ENCODE measurements at places on chromosomes 11 and 22.

DNA sequence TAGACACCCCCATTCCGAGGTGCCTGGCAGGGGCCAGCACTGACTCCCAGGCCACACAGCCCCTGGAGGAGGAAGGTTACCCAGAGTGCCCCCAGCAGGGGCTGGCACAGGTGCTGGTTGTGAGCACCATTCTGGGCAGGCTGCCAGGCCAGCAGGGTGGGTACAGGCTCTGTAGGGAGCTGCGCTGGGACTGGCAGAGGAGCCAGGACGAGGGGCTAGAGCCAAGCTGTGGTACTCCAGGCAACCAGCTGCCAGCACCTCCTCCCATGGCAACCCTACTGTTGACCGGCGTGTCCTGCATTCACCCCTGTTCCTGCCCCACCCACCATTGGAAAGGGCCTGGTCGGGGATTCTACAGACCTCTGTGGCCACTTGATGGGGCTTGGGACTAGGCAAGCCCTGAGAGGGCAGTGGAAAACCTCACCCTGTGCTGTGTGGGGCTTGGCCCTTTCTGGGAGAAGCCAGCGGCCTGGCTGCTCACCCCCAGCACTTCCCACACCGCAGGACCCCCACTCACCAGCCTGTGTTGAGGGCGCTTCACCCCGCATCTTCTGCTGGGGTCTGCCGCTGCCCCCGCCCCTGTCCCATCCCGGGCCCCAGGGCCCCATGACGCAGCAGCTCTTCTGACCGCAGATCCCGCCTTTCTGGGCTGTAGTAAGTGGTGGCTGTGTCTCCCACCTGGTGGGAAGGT is 1.9 kb downstream of the CLDN5 start:
- no peak for DNase-seq

- DNase-seq: no peak
These were observed 241.9 kb upstream of the CTSC start for GRCh38 chr11:88579466-88579865.

GRCh38 chr22:48692734-48693376 is 1134.8 kb downstream of the BRD1 start:
- DNase-seq: no peak

DNA sequence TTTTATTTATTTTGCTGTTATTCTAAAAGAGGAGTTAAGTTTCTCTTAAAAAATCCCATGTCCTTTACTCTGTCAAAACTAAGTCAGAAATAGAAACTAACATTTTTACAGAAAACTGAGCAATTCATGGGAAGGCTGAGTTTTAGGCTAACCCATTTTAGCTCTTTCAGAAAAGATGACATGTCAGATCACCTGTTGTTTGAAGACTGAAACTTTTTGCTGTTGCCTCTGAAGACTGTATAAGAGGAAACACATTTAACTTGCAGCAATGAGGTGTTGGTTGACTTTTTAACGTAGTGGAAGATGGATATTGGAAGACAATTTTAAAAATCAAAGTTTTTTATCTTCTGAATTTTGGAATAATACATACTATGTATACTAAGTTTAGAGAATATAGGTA is 115.4 kb downstream of the METTL15 start:
- DNase-seq: no peak

- no peak for DNase-seq
These were observed 74.7 kb upstream of the PHF21B start for GRCh38 chr22:45084400-45084920.

DNA sequence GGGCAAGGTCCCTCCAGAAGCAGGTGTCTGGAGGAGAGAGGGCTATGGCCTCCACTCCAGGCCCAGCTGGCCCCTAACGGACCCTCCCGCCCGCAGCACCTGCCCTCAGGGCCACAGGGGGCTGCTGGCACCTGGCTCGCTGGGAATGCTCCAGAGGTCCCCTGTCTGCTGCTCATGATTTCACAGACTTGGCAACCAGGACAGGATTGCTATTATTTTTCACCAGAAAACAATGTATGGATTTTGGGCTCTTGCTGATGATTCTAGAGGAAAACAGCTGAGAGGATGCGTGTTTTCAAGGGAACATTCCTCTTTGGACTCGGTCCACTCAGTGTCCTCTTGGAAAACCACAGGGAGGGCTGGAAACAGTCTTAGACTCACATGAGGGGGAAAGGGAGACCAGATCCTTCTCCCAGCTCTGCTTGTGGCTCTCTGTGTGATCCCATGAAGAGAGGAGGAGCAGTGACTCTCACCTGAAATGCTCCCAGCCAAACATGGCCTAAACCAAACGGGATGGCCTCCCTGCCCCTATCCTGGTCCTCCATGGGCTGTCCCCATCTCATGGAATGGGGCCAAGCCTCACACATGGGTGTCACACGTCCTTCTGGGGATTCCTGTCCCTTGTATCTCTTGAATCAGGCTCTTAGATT is 15.8 kb downstream of the MYEOV start:
- no peak for DNase-seq

DNA sequence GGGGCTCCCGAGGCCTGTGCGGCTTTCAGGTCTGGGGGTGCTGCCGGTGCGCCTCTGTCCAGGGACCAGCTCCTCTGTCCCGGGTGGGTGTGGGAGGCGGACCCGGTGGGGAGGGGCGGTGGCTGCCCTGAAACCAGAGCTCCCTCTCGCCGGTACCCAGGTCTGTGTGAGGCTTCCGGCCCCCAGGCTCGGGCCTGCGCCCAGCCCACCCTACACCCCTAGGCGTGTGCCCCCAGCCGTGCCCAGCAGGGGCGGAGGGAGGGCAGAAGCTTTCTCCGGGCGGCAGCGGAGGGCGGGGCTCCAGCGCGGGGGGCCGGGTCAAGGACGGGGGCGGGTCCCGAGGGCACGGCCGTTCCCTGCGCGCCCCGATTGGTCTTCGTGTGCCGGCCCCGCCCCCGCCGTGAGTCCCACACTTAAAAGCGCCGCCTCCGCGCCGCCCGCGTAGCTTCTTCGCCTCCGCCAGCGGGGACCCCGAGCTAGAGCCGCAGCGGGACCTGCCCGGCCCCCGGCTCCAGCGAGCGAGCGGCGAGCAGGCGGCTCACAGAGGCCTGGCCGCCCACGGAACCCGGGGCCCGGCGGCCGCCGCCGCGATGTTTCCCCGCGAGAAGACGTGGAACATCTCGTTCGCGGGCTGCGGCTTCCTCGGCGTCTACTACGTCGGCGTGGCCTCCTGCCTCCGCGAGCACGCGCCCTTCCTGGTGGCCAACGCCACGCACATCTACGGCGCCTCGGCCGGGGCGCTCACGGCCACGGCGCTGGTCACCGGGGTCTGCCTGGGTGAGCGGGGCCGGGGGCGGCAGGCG is 616 bp downstream of the PNPLA2 start:
- peak; percentile 82 for DNase-seq

GRCh38 chr11:127255209-127255608 is 254.6 kb upstream of the KIRREL3 start:
- no peak for DNase-seq

- no peak for DNase-seq
These were observed 1120.5 kb downstream of the BRD1 start for GRCh38 chr22:48706934-48707762.

DNA sequence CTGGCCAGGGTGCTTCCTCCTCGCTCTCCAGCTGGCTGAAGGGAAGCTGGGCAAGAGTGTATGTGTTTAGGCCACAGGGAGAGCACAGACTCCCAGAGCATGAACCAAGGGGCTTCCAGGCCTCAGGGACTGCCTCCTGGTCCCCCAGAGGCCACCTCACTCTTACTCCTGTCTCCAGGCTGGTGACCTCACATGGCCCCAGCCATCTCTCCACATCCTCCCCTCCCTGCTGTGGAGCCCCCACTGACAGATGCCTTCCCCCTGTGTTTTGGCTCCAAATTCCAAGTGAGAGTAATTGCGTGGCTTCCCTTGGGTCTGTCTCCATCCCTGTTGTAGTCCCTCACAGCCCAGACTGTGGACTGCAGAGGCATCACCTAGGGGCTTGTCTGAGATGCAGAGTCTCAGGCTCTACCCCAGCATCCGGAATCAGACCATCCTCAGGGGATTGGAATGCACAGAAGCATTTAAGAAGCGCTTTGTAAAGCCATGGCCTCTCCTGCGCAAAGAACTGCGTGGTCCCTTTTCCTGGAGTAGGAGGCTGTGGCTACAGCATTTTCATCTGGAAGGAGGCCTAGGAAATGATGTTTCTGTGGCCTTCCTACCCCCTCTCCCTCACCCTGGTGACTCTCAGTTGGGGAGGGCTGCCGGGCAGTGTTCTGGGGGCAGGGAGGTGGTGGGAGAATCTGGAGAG is 91.1 kb downstream of the ATXN10 start:
- no peak for DNase-seq

DNA sequence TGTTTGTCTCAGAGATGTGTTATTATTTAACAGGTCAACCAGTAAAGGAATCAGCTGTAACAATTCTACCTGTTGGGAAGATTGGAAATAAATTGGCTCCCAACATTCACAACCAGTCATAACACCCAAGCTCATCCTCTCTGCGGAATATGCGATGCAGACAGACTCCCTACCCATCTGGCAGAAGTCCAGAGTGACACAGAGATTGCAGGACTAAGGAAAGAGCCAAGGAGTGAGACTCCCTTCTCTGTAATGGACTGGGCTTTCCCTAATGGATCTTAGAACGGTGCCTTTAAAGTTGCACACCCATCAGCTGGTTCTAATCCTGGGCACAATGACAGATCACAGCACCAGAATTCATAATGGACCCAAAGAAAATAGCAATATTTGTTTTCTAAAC is 27.8 kb upstream of the UBASH3B start:
- DNase-seq: no peak
